Right renal pelvis (tissue), 4 donors: ENCODE measurements at places on chromosomes 3 and 15.

DNA sequence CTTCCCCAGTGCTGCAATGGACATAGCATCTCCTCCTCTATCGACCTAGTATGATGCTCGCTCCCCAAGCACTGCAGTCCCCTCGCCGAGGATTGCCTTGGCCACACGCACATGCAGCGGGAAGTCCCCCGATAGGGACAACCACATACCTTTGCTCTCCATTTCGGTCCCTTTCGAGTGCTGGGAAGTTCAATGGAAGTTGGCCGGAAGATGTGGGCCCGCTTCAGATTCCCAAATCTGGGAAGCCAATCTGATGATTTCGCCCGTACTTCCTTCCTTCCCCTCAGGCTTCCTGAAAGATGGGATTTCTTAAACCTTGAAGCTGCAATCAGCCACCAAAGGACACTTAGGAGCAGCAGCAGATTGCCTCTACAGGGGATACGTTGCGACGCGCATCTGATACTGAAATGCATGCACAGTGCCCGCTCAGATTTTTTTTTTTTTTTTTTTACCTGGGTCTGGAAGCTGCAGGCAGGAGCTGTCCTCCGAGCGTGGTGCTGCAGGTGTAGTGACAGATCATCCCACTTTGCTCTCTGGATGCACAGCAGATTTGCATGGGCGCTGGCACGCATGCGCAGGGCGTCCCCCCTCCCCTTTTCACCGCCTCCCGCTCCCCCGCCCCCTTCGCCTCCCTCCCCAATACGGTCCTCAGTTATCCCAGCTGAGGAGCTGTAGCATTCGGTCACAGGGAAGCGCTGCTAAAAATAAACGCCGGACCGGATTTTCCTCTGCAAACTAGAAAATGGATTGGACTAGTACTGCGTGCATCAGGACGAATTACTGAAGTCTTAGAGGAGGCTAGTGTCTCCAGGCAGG is at the start of gene FGF12:
Gene FGF12 (minus strand): TSS at position 510 of the 816 bp plus-strand sequence.
- peak; percentile 78 for DNase-seq

DNA sequence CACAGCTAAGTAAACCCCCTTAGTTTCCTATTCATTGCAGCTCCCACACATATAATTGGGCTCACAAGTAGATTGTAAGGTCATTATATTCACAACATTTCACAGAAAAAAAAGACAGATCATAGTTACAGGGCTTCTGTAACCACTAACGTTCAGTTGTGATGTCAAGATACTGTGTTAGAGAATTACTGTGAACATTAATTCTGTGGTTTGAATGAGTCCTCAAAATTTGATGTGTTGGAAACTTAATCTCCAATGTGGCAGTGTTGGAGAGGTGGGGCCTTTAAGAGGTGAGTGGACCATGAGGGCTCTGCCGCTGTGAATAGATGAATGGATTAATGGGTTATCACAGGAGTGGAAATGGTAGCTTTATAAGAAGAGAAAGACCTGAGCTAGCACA is 21.3 kb downstream of the GRK7 start:
- no peak for DNase-seq

- DNase-seq, result no peak
Observed at GRCh38 chr3:133934996-133935842, 39.5 kb upstream of the RAB6B start.

DNA sequence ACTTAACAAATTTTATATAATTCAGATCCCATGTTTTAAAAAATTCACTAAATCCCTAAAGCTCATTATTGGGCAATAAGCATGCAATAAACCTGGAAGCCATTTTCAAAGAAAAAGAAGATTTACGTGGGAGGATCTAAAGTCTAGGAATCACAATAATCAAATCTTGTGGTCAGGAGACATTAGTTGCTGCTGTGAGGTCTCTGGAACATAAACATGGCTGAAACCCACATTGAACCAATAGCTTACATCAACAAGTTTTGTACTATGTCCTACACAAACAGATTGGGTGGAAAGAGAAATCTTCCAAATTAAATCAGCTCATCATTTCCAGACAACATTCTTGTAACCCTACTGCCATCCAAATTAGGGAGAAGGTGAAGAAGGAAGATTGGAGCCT is 121.9 kb upstream of the EPHA3 start:
- no peak for DNase-seq

- no peak for DNase-seq
Observed at GRCh38 chr15:80418892-80419537, 14.8 kb downstream of the ARNT2 start.

DNA sequence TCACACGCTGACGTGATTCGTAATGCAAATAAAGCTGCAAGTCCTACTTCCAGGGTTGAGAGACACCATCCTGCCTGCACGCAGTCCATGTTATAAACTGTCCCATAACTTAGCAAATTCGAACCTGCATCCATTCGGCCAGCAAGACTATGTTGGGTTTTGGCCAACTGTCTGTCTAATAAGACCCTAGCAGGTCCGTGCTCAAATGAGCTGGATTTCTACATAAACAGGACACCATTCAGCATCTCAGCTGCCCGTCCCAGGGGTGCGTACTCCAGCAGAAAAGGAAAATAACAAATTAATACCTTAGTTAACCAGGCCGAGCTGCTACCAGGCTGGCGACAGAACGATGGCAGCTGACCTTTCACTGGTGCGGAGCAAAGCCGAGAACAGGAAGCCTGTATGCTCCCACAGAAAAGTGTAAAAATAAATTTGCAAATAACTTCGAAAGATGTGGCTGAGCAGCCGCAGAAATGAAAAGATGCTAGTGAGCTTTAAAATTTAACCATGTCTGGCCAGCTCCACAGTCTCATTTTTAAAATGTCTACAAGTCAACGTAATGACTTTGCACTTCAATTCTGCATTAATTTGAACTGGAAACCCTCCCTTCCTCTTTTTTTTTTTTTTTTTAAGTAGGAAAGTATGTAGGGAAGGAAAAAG is 97.1 kb upstream of the SNRPA1 start:
- no peak for DNase-seq

DNA sequence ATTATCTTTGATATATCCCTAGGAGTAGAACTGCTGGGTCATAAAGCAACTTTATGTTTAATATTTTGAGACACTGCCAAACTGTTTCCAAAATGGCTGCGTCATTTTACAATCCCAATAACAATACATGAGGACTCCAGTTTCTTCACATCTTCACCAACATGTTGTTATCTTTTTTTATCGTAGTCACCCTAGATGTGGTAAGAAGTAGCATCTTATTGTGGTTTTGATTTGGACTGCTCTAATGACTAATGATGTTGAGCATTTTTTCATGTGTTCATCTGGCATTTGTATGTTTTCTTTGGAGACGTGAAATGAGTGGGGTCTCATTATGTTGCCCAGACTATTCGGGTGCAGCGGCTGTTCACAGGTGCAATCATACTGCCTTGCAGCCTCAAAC is 83.8 kb downstream of the MAP4 start:
- DNase-seq, result no peak

DNA sequence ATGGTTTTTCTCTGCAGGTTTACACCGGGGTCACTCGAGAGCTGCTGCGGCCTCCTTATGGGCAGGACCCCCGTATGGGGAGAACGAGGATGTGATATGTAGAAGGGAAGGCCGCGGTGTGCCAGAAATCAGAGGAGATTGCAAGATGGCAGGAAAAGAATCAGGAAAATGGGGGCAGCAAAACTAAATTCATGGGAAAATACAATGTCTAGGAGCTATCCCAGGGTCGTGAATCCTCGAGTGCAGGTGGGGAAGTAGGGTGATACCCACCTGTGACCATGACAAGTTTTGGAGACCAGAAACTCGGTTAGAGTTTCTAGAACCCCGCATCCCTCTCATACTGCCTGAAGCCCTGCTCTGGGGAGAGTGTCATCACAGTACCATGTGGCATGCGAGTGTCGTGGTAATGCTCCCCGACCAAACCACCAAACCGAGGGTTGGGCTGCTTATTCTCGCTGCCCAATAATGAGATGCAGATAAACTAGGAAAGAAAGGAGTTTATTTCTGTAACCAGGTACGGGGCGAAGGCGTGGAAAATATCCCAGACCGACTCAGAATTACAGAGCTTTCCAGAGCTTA is 781 bp downstream of the TRNT1 start:
- DNase-seq, result no peak

- DNase-seq, result no peak
Observed at GRCh38 chr3:128174675-128175590, 21.7 kb downstream of the EEFSEC start.
